ENCODE measurements at places on chromosomes 1 and 21.

DNA sequence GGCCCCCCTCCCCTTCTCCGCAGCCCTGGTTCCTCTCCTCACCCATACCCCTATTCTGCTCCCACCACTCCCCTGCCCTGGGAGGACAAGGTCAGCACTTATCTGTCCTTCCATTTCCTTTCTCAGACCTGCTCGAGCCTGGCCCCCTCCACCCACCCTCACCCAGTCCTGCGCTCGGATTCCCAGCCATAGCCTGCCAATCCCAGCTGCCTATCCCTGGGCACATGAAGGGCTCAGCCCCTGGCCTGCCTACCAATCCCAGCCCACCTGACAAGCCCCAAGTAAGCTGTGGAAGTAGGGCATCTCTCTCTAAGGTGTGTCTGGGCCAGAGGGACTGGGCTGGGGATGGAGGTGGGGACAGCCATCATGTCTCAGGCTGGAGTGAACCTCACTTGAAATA lies 5.4 kb downstream of the BLACAT1 start:
- no peak for DNase-seq

GRCh38 chr1:101371259-101371658 lies 134.4 kb downstream of the S1PR1 start:
- no peak for DNase-seq

DNA sequence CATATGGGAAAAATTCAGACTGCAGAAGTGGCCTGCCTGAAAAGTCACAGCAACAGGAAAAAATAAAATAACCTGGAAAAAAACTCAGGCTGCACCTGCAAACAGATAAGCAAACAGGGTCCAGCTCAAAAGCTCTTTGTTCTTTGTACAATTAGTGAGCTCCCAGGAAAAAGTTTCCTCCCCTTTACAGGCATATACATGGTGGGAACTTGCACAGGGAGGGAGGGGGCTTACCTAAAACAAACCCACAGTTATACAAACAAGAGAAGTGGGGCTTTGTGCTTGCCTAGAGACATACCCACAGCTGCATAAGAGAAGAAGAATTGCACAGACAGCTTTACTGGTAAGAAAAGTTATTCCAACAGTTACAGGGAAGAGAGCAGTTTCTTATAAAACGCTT lies 31.7 kb upstream of the COG2 start:
- DNase-seq = peak; percentile 8

DNA sequence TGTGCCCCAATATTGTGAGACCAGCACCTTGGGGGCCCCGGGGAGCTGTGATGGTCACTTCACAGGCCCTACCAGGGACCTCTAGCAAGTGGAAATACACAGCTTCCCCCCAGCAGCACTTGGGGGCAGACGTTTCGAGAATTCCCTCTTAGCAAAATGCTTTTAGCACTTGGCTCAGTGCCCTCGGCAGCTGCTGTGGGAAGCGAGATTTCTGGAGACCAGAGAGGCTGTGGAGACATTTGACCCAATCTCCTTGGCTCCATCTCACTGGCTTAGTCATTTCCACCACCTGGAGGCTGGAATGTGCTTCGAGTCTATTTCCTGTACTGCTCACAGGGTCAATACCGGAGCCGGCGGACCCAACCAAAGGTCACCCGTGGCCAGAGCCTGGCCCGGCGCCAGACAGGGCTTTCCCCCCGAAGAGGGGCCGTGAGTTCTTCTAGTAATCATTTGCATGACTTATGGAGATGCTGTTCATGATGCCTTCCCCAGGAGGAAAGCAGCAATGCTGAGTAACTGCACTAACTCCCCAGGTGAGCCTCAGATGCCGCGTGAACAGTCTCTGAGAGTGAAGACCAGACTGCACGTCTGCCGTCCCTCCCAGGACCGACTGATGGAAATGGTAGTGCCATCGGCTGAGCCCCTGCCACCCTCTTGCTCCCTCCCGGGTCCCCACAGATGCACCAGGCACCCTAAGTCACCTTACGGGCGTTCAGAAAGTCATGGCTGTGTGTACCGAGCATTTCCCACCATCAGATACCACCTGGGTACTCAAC lies 4.4 kb upstream of the C2CD2 start:
- peak; percentile 50 for DNase-seq

DNA sequence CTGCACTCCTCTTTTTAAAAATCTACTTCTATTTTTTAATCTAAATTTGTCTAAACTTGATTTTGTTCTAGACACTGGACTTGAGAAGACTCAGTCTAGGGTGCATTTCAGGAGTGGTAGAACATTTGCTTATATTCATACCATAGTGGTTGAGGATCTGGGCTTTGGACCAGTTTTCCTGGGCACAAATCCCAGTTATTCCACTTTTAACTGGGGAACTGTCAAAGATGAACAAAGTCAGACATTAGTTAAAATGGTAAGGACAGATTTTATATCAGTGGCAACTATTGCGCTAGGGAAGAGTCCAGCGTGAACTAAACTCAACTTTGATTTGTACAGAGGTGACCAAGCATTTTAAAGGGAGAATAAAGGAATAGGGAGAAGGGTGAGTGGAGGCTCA lies 102.4 kb downstream of the FMN2 start:
- DNase-seq = no peak

DNA sequence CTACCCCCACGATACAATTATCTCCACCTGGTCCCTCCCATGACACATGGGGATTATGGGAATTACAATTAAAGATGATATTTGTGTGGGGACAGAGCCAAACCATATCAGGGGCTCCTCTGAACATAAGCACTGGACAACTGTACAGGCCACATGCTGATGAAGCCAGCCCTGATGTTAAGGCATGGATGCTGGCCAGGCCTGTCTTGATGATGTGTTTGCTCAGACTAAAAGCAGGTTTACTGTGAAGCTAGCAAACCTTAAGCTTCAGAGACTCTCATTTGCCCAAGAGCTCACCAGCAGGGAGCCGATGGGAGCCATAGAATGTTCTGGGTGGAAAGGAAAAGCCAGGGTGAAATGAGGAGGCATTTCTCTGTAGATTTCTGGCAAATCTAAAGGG lies 135.3 kb upstream of the KCNK1 start:
- DNase-seq = no peak

- no peak for DNase-seq
Observed at GRCh38 chr1:228315945-228316588, 90.6 kb downstream of the TRIM11 start.

GRCh38 chr1:28155628-28156027 lies 20.9 kb downstream of the PTAFR start:
- no peak for DNase-seq

DNA sequence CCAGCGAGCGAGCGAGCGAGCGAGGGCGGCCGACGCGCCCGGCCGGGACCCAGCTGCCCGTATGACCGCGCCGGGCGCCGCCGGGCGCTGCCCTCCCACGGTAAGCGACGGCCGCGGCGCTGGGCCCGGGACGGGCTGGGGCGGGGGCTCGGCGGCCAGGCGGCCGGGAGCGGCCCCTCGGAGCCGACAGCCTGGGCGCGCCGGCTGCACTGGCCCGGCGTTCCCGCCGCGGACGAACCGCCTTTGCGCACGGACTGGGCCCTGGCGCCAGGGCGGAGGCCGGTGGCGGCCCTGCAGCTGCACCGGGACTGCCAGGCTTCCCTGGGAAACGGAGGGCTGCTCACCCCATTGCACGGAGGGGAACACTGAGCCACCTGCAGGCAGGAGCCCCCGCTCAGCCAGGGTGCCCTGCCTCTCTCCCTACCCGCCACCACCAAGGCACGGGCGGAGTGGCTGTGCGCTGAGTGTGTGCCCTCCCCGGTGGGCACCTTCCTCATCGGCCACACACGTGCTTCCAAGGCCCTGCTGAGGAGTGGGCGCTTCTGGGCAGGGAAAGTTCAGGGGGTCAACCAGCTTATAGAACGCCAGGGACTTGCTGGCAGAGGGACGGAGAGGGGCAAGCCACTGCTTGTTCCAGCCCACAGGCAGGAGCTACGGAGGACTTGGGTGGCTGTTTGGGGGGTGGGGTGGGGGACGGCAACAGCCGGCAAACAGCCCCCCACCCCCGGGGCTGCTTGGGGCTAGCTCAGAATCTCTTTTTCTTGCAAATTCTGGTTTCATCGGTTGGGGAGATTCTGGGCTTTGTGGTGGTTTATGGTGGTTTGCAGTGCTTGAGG lies 532 bp downstream of the CSF1 start:
- peak; percentile 25 for DNase-seq

GRCh38 chr1:113928187-113928930 lies 765 bp upstream of the HIPK1 start:
- no peak for DNase-seq

- no peak for DNase-seq
Observed at GRCh38 chr1:3902111-3902511, 2.0 kb upstream of the C1orf174 start.

DNA sequence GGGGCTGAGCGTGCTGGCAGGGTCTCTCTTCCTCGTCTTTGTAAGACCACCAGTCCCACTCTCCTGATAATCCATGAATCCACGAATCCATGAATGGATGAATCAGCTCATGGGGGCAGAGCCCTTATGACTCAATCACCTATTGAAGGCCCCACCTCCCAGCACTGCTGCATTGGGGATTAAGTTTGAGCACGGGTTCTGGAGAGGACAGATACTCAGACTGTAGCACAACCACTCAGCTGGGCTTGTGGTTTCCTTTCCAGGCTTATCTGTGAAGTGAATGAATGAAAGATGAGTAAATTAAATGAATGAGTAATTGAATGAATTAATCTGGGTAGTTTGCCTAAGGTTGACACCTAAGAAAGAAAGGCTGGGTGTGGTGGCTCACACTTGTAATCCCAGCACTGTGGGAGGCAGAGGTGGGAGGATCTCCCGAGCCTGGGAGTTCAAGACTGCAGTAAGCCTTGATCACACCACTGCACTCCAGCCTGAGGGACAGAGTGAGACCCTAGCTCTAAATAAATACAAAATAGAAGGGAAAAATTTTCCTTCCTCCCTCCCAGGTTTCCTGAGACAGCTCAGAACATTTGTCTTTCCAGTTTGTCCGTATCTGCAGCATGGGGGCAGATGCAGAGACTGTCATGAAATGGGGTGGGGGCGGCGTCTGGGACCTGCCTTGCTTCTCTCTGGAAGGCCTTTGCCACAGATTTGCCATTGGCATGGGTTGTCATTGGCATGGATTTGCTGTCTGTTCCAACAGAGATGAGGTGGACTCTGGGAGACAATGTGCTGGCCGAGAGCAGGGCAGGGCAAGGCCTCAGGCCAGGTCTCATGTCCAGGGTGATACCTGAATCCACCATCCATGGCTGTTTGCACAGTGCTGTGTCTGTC lies 187.7 kb upstream of the C1orf174 start:
- DNase-seq = no peak

- DNase-seq = no peak
Observed at GRCh38 chr1:21761052-21761451, 21.9 kb downstream of the USP48 start.

DNA sequence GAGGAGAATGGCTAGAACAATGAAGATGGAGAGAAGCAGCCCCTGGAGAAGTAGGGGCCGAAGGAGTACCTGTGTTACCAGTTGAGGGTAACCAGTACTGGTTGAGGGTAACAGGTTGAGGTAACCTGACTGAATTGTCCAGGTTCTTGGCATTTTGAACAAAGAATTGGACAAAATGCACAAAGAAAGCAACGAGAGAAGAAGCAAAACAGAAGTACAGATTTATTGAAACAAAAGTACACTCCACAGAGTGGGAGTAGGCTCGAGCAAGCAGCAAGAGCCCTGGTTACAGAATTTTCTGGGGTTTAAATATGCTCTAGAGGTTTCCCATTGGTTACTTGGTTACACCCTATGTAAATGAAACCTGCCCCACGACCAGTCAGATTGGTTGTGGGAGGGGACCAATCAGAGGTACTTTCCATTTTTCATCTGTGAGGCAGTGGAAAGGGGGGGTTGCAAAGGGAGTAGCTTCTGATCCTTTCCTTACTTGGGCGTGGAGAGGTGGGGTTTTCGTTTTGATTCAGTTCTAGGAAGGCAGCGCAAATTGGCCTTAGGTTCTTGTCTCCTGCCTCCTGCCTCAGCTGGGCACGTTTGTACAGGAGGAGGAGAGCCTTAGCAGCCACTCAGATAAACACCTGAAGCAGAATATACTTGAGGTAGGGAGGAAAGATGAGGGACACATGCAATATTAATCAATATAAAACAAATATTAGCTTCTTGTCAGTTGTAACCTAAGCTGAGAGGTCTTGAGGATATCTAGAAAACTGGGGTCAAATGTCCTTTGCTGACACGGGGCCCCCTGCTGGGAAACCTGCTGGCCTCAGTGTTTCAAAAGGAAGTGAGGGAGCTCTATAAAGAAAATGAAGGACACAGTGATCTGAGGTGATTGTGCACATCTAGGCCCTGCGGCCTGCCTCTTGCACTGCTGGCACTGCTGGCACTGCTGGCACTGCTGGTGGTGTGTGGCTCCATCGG lies 14.3 kb upstream of the LSM10 start:
- DNase-seq = peak; percentile 4

- DNase-seq = peak; percentile 15
Observed at GRCh38 chr1:228646717-228647522, 88.4 kb upstream of the RHOU start.

DNA sequence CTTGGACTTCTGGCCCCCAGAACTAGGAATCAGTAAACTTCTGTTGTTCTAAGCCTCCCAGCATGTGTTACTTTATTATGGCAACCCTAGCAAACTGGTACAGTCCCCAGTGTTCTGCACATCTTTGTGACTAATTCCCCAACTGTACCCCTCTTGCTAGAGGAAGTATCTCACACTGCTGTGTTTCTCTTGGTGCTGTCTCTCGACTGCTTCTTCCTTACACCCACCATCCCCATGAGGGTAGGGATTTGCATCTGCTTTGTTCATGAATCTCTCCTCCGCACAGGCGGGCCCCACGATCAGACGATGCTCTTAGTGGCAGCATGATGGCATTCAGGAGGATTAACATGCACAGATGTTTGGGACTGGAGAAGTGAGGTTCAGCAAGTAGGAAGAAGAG lies 46.7 kb downstream of the CLIC6 start:
- DNase-seq = no peak

DNA sequence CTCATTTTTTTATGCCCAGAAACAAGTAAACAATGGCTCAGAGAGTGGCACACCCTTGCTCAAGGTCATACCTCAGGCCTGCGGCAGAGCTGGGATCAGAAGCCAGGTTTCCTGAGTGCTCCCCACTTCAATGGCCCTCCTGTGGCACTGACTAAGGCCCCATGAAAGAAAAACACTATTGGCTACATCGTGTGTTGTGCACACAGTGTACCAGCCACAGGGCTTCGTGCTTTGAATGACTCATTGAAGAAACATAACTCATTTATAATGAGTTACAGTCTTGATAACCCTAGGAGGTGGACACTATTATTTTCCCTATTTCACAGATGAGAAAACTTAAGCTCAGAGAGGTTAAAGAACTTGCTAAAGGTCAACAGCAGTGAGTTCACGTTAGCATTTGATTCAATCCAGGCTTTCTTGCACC lies 91.2 kb downstream of the TRABD2B start:
- DNase-seq = peak; percentile 27
